ENCODE measurements at places on chromosomes 12 and 14.

- no peak for DNase-seq
These were observed 261.4 kb downstream of the GRIN2B start for GRCh38 chr12:13719986-13720385.

- DNase-seq: no peak
These were observed 369 bp downstream of the DEPDC4 start for GRCh38 chr12:100266585-100266834.

- peak; percentile 93 for DNase-seq
These were observed 11.2 kb downstream of the ESRRB start for GRCh38 chr14:76386944-76387782.

- no peak for DNase-seq
These were observed 44.6 kb downstream of the GNS start for GRCh38 chr12:64714551-64714968.

DNA sequence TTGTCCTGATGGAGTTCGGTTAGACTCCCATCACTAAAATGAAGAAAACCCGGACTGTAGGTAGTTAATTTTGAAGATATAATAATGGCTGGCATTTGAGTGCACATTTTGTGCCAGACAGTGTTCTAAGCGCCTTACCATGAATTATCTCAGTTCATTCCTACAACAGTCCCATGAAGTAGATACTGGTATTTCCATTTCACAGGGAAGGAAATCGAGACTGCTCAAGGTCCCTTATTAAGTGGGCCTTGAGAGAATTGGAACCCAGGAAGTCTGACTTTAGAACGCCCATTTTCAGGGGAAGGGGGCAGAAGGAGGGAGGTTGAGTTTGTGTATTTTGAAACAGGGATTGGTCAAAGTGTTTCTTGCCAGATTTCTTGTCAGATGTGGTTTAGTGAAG, 855 bp downstream of the MNAT1 start:
- no peak for DNase-seq

GRCh38 chr12:56903374-56903773, 30.8 kb downstream of the SDR9C7 start:
- no peak for DNase-seq

DNA sequence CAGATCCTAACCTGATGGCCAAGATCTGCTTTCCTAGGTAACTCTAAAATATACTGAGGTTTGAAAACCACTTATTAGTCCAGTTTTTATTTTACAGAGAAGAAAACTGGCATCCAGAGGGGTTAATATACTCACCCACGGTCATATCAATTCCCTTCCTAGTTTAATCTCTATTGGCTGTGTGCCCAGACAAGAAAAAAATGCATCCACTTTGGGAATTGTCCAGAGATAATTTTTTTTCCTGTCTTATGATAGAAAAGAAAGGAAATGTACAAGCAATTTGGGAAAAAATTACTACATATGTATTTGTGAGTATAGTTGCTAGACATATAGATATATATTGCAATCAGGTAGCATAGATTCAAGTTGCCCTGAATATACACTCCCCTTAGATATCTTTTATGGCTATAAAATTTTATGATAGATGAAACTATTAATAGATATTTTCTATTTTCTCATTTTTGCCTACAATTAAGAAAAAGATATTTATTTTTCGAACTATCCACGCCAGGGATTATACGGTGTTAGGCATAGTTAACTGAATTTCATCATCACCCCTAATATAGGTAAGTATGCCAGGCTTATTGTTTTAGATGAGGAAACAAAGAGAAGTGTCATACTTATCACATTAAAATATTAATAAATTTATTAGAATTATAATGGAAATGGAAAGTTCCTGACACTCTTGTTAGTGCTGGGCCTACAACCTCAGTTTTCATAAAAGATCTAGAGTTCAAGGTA, 100.5 kb upstream of the SLC38A2 start:
- DNase-seq: peak; percentile 72

- DNase-seq: no peak
These were observed 239.4 kb downstream of the C12orf75 start for GRCh38 chr12:105569886-105570285.

DNA sequence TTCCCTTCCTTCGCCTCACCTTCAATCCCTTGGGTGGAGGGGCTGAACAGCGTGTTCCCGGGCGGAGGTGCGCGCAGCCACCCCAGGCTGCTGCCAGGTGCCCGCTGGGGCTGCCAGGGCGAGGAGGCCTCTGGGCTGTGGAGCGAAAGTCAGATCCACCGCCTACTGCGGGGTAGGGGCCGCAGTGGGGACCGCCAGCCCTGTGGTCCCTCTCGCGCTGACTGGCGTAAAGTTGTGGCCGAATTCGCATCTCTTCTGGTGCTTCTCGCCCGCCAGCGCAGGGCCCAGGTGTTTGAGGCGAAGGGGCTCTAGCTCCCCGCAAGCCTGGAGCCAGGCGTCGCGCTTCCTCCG, 6.9 kb upstream of the HOXC4 start:
- DNase-seq: peak; percentile 28

GRCh38 chr12:93924367-93924766, 224.0 kb upstream of the PLXNC1 start:
- no peak for DNase-seq

DNA sequence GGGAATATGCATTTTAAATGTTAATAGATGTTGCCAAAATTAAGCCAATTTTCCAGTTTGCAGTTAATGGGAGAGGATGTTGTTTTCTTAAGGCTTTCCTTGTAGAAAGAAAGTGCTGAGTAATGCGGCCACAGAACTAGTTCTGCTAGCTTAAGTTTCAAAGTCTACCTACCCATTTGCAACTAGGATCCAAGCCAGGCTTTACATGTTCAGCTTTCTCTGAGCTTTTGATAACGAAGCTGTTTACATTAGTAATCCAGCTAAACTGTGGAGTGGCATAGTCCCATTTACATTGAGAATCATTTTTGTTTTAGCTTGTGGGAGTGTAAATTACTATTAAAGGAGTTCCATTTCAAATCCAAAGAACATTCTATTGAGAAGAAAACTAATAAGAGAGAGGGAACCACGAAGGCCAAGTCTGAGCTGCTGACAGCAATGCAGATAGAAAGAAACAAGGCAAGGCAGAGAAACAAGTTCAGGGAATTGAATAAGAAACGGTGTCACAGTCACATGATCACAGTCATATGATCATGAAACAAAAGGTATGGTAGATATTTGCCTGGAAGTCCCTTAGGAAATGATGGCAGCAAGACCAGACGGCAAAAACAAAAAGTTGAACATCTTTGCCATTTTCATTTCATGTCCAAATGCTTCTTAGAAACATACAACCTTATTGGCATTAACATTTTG, 274.9 kb downstream of the PAWR start:
- no peak for DNase-seq

DNA sequence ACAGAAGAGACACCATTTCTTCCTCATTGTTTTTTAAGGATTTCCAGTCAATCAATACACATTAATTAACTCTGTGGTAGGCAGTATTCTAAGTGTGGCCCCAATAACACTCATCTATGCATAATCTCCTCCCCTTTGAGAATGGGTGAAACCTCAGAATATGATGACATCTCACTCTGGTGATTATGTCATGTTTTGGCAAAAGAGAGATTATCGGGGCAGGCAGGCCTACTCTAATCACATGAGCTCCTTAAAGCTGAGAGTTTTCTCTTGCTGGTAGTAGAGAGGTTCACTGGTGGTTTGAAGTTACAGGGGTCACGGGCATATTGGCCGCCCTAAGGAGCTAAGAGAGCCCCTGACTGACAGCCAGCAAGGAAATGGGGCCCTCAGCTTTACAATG, 7.1 kb upstream of the LGMN start:
- no peak for DNase-seq

GRCh38 chr12:89235189-89235993, 116.9 kb downstream of the DUSP6 start:
- DNase-seq: no peak

DNA sequence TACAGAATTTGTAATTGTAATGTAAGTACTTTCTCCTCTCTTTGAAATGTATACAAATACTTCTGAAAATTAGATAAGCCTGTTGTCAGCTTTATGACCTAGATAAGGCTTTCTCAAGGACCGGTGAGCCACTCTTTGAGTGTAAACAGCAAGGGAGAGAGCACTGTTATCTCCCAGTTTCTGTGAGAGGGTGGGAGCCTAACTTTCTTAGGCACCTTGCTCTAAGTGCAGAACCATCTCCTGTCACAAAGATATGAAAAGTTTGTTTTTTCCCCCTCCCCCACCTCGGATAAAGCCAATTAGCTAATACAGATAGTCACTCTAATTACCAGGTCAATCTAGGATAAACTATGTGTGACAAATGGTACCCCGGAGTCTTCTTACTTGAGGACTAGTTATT, 35.8 kb downstream of the CAPS2 start:
- DNase-seq: no peak

GRCh38 chr12:91912178-91912577, 233.5 kb downstream of the BTG1 start:
- DNase-seq: no peak

GRCh38 chr14:103879570-103880347, 32.4 kb upstream of the PPP1R13B start:
- DNase-seq: no peak

- DNase-seq: peak; percentile 34
These were observed 156.3 kb upstream of the PZP start for GRCh38 chr12:9364224-9365176.
